ENCODE measurements at places on chromosomes 2 and 18. TPM values are rescaled to one million over a fixed set of nuclear protein-coding genes. Genes with fewer than 3 reads are reported as not detected.

GRCh38 chr2:42828487-42829425 lies 36.4 kb upstream of the HAAO start:
- DNase-seq: peak; percentile 84
- H3K36me3 ChIP-seq: no peaks in the 10 kb centered on the region

GRCh38 chr2:139366681-139367080 lies 586.5 kb upstream of the NXPH2 start:
- no peak for DNase-seq
- H3K4me1 ChIP-seq: no peaks in the 10 kb centered on the region
- no peaks in the 10 kb centered on the region for H3K27me3 ChIP-seq
- no peak overlapping the region for H3K27ac ChIP-seq

- no peaks in the 10 kb centered on the region for H3K27me3 ChIP-seq
- H3K27ac ChIP-seq: no peak overlapping the region
- no peak for DNase-seq
- peaks cover 4% of the 10 kb centered on the region for H3K4me1 ChIP-seq
- no peaks in the 10 kb centered on the region for H3K36me3 ChIP-seq
- no peak overlapping the region for H3K4me3 ChIP-seq
Measured at GRCh38 chr2:213162516-213163118, 11.2 kb upstream of the IKZF2 start.

- H3K4me3 ChIP-seq: no peak overlapping the region
- no peaks in the 10 kb centered on the region for H3K27me3 ChIP-seq
- H3K36me3 ChIP-seq: no peaks in the 10 kb centered on the region
- H3K4me1 ChIP-seq: no peaks in the 10 kb centered on the region
- no peak overlapping the region for H3K27ac ChIP-seq
Measured at GRCh38 chr2:3603536-3604206, 8.8 kb downstream of the COLEC11 start.

- no peaks in the 10 kb centered on the region for H3K4me1 ChIP-seq
- no peaks in the 10 kb centered on the region for H3K27me3 ChIP-seq
- H3K27ac ChIP-seq: no peak overlapping the region
- no peak overlapping the region for H3K4me3 ChIP-seq
- no peaks in the 10 kb centered on the region for H3K36me3 ChIP-seq
Measured at GRCh38 chr18:49754866-49755265, 58.5 kb downstream of the ACAA2 start.

- H3K27me3 ChIP-seq: no peaks in the 10 kb centered on the region
- no peaks in the 10 kb centered on the region for H3K4me1 ChIP-seq
- no peak for DNase-seq
Measured at GRCh38 chr2:36333350-36334012, 22.1 kb upstream of the CRIM1 start.

DNA sequence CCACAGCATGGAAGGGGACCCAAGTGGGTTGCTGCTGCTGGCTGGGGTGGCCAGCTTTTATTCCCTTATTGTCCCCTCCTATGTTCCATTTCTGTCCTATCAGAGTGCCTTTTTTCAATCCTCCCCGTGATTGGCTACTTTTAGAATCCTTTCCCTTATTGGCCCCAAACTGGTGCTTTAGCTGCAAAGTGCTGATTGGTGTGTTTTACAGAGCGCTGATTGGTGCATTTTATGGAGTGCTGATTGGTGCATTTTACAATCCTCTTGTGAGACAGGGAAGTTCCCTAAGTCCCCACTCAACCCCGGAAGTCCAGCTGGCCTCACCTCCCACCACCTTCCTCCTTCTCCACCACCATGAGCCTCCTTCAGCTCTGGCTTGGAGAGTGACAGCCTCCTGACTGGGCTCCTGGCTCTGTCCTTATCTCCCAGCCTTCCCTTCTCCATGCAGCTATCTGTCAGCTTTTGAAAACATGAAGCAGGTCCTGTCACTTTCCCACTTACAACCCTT lies 20.7 kb upstream of the PLB1 start:
- no peaks in the 10 kb centered on the region for H3K4me1 ChIP-seq
- H3K36me3 ChIP-seq: no peaks in the 10 kb centered on the region
- no peak for DNase-seq
- H3K27ac ChIP-seq: no peak overlapping the region
- no peak overlapping the region for H3K4me3 ChIP-seq

- H3K27ac ChIP-seq: no peak overlapping the region
- no peak for DNase-seq
- H3K36me3 ChIP-seq: no peaks in the 10 kb centered on the region
- no peaks in the 10 kb centered on the region for H3K4me1 ChIP-seq
- no peaks in the 10 kb centered on the region for H3K27me3 ChIP-seq
- no peak overlapping the region for H3K4me3 ChIP-seq
Measured at GRCh38 chr2:16375351-16375750, 290.3 kb downstream of the CYRIA start.

- H3K4me1 ChIP-seq: no peaks in the 10 kb centered on the region
- DNase-seq: no peak
- no peak overlapping the region for H3K4me3 ChIP-seq
- H3K27ac ChIP-seq: no peak overlapping the region
Measured at GRCh38 chr18:24799176-24799575, 338.7 kb downstream of the HRH4 start.

DNA sequence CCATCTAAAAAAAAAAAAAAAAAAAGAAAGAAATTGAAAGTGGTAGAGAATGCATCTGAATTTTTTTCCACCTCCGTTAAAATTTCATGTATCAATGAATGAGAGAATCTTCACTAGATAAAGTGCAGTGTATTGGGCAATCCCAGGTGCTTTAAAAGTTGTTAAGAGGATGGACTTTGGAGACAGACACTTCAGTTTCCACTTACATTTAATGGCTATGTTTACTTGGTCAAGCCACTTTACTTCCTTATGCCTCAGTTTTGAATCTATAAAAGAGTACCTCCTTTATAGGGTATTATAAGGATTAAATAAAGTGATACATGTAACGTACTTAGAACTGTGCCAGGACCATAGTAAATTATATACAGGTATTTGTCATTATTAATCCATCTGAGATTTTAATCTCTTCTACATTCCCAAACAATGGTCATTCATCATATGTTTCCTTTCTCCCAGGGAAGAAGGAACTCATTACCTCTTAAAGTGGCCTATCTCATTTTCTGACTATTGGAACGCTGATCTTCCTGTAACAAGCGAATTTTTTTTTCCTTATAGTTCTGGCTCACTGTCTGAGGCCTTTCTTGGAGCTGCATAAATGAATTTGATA lies 29.1 kb upstream of the TANK start:
- H3K4me3 ChIP-seq: no peak overlapping the region
- no peak for DNase-seq
- no peaks in the 10 kb centered on the region for H3K36me3 ChIP-seq
- H3K4me1 ChIP-seq: peaks cover 2% of the 10 kb centered on the region

GRCh38 chr2:83594241-83595120 lies 864.6 kb downstream of the SUCLG1 start:
- H3K36me3 ChIP-seq: no peaks in the 10 kb centered on the region
- H3K4me1 ChIP-seq: no peaks in the 10 kb centered on the region
- no peak overlapping the region for H3K4me3 ChIP-seq
- H3K27ac ChIP-seq: no peak overlapping the region

GRCh38 chr2:55782528-55783173 lies 89.0 kb upstream of the PNPT1 start:
- H3K4me1 ChIP-seq: no peaks in the 10 kb centered on the region
- no peak overlapping the region for H3K27ac ChIP-seq
- no peak for DNase-seq
- no peaks in the 10 kb centered on the region for H3K36me3 ChIP-seq
- H3K4me3 ChIP-seq: no peak overlapping the region

GRCh38 chr2:29245742-29246382 lies 130.6 kb downstream of the CLIP4 start:
- no peak overlapping the region for H3K4me3 ChIP-seq
- H3K36me3 ChIP-seq: no peaks in the 10 kb centered on the region
- H3K27ac ChIP-seq: no peak overlapping the region
- no peaks in the 10 kb centered on the region for H3K27me3 ChIP-seq
- no peaks in the 10 kb centered on the region for H3K4me1 ChIP-seq

MRO gene
- total RNA-seq: 3.2 TPM

TTR gene
- total RNA-seq: not detected

Measured in aorta (tissue), 5 donors.